ENCODE measurements at places on chromosomes 16 and 17.
A peak's percentile ranks its signal among the peaks of the same experiment; 100 is the strongest.

GRCh38 chr17:83122834-83123233 lies 43.4 kb downstream of the METRNL start:
- peak; percentile 71 for DNase-seq

DNA sequence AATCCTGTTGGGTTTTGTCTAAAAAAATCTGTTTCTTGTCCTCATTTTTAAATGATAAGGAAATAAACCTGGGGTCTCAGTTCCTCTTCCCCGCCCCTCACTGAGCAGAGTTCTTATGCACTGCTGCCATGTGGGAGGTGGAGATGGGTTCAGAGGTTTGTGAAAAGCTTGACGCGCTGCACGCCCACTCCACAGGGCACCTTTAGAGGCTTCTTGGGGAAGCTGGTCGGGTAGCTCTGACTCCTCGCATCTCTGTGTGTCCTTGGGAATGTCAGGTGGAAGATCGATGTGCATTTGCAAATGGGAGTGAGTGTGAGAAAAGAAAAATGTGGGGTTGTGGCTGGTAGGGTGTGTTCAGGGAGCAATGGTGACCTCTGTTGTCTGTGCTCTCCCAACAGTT lies 4.7 kb upstream of the ZNHIT3 start:
- no peak for DNase-seq

DNA sequence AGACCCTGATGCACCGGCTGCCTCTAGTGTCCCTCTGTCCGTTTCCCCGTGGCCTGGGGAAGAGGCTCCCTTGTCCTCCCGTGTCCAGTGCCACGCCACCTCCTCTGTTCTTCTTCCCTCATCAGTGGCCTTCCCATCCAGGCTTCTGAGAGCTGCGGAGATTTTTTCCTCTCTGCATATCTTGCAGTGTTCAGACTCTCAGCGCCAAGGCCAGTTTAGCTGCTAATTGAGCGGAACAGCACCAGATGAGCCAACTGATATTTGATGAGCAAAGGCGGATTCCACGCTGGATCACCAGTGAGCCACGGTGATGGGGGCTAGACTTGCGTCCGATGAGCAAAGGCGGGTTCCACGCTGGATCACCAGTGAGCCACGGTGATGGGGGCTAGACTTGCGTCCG lies 257.6 kb downstream of the FOXL1 start:
- DNase-seq: no peak

DNA sequence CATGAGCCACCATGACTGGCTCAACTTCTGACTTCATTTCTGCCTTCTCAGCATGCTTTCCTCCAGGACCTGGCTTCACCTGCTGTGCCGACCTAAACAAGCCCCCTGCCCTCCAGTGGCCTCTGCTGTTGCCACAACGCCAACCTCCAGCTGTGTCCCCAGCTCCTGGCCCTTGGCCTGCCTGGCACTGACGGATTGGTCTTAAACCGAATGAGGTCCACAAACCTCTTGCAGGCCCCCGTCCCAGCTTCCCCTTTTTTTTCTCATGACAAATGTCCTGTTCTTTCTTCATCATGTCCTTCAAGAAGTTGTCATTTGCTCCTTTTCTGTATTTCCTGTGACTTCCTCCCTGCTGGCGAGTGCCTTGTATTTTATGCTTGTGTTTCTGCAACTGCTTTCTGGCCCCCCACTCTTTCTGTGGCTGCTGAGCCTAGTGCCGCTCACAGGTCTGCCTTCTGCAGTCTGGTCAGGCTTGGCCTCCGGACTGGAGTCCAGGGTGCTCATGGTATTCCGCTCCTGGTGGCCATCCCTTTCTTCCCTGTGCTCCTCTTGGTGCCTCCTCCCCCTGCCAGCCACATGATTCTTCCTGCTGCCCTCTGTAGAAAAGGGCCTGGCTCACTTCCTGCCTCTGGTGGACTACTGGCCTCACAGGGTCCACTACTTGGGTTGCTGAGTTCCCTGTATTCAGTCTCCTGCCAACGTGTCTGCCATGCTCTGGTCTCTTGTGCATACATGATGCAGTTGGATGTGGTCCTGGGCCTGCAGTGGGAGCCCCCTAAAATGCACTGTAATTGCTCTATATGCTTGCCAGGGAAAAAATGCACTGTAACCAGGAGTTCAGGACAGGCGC lies 2.9 kb downstream of the ATP6V0C start:
- DNase-seq: no peak

DNA sequence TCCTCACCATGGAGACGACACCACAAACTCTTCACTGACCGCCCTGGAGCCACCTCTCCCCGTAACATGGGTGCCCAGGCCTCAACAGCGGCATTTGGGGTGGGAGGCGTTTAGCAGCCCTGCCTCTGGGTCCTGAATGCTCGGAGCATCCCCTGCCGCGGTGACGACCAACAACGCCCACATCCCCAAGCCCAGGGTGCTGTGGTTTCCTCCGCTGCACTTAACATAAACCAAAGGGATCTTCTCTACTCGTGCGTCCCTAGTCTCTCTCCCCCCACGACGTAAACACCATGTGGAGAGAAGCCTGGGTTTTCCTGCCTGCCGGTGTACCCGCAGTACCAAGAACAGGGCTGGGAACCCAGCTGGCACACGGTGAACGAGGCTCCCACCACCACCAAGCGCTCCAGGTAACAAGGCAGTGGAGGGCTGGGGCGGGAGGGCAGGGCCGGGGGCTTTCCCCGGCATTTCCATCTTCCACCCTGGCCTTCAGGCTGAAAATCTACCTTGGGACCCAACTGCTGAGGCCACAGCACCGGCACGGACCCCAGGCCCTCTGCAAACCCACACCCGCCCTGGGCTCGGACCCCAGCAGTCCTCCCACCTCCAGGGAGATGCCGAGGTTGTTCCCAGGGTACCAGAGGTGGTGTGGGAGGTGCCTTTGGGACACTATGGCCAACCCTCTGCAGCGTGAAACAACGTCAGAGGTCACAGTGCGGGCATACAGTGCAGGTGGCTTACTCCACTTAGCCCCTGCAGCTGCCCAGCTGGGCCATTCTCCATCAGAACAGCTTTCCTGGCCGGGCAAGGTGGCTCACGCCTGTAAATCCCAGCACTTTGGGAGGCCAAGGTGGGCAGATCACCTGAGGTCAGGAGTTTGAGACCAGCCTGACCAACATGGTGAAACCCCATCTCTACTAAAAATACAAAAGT lies 54.3 kb downstream of the TIMM22 start:
- no peak for DNase-seq

DNA sequence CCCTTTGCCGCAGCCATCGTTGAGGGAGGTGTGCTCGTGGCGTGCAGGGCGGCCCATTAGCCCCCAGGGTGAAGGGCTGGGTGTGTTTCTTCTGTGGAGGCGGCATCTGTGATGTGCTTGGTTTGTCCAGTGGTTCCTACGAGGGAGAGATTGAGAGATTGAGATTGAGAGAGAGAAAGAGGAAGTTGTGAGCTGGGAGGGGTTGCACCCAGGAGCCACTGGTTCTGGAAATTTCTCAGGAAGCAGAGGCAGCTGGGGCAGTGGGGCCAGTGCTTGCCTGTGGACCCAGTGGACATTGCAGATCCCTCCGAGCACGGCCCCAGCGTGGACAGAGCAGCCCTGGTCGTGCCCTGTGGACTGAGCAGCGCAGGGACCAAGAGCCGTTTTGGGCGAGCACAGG lies 72.0 kb upstream of the ZNF750 start:
- DNase-seq: no peak

GRCh38 chr17:4215882-4216570 lies 47.8 kb downstream of the ANKFY1 start:
- no peak for DNase-seq

DNA sequence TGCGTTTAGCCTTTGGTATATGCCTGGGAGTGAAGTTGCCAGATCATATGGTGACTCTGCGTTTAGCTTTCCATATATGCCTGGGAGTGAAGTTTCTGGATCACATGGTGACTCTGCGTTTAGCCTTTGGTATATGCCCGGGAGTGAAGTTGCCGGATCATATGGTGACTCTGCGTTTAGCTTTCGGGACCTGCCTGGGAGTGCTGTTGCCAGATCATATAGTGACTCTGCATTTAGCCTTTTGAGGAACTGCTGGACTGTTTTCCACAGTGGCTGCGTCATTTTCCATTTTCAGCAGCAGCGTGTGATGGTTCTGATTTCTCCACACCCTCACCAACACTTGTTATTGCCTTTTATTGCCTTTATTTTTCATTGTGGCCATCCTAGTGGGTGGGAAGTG lies 73.0 kb downstream of the OR1D5 start:
- no peak for DNase-seq

DNA sequence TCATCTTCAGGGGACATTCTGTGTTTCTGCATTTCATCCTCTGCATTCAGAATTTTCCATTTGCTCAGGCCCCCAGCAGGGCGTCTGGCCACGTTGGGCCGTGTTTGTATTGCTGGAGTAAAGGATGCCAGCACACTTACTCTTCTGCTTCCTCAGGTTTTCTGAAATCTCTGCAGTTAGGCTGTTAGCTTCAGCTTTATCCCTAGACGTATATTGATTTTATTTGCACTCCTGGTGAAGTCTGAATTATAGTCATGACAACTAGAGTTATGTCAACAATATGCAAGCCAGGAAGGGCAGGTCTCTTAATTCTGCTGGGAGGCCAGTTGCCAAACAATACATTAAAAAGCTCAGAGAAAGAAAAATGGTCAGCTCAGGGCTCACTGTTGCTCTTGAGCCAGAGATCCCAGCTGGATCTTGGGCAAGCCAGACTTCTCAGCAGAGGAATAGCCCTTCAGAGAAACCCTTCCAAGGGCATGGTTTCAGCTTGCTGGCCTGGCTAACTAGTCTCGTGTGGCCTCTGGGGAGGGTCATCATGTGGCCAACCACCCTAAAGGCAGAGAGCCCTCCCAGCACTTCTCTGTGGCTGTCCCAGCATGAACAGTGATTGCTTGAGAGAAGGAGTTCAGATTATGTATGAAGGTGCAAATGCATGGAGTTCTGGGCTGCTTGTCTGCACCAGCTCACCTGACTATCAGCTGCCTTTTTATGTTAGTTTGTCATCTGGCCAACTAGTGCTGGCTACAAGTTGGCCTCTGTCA lies 110.2 kb upstream of the CACNG5 start:
- no peak for DNase-seq

DNA sequence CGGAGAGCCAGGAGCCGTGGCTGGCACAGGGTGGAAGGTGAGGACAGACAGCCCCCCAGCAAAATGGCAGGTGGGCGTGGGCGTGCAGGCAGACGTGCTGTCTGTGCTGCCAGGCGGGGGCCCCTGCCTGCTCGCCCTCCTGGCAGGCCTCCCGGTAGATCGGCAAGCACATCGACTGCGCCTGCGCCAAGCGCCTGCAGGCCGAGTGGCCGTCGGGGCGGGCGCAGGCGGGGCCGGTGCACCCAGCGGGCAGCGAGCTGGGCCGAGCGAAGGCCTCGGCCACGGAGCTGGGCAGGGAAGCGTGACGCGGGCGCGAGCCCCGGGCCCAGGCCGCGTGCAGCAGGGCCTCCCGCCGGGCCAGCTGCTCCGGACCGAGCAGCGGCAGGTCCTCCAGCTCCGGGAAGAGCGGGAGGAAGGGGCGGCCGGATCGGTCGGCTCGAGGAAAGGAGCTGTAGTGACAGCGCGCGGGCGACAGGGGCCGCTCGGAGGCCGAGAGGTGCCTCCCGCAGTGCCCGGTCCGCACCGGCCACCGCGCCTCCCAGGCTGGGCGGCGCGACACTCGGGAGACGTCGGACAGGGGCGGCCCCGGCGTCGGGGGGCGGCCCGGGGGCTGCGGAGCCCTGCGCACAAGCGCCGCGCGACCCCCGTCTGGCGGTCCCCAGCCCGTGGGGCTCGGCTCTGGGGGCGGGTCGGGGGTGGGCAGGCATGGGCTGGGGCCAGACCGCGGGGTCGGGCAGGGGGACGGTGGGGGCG lies 16.9 kb downstream of the GRIN2C start:
- no peak for DNase-seq

DNA sequence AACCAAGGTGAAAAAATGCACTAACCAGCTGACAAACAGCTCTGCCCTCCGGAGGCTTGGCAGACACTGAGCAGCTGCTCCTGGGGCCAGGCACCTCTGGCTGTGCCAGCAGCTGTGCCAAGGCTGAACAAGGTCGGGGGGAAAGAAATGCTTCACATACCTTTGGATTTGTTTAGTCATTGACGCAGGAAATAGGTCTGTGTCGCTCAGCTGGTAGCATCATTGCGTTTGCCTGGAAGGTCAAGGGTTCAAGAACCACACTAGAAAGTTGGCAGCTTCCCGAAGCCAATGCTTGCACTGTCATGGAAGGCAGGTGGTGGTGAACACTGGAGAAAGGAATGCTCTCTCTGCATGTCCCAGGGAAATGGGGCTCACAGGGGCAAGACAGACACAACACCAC lies 63.5 kb downstream of the PCTP start:
- DNase-seq: no peak

DNA sequence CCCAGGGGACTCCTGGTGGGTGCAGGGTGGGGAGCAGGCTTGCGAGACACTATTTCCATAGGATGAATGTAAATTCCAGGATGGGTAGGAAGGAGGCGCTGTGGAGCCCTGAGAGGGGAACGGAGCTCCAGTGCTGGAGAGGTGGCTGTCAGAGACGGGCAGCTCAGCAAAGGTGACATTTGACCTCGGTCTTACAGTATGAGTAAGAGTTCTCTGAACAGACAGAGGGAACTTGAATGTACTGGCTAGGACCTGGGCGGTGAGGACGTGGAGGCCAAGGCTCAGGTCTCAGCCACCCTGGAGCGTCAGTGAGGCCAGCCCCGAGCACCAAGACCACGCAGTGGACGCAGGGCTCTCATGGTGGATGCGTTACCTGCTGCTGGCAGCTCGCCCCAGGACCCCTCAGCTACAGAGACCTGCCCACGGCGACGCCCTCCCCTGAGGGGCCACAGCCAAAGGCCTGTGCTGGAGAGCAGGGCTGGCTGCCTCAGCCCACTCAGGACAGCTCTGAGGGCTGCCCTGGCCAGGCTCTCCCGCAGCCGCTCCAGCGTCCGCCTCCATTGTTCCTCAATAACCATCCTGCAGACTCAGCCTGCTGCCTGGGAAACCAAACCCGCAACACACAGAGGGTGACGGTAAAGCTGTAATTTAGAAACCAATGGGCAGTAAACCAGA lies 65.9 kb upstream of the TNRC6C start:
- peak; percentile 42 for DNase-seq

DNA sequence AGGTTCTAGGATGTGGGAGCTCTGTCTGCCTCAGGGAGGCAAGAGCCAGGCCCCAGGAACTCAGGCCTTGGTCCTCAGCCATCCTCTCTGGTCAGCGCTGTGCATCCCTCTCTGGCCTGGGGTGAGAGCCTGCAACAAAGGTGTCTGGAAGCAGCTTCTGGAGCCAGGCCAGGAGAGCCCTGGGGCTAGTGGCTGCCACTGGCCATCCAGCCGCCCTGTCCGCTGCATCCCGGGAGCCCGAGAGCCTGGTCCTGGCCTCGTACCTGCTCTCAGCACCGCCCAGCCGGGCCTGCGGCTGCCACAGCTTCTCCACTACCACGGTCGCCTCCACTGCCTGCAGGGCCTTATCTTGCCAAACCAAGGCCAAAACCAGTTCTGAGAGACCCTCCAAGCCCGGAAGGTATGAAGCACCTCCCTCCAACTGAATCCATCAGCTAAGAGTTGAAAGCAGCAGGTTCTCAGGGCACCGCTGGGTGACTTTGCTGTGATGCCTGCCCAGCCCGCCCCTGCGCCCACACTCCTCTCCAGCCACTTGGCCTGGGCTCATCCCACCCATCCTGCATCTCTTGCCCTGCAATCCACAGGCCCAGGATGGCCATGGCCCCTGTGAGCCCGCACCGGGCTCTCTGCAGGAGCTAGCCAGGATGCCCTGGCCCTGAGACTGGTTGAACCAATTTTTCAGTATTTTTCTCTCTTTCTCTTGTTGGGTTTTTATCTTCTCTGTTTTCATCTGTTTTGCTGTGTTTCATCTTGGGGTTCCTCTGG lies 85.7 kb downstream of the AMFR start:
- DNase-seq: no peak

GRCh38 chr17:45063198-45063597 lies 2.1 kb downstream of the NMT1 start:
- DNase-seq: no peak
